B cell (primary cell): ENCODE measurements at places on chromosomes 7 and 10. TPM values are rescaled to one million over a fixed set of nuclear protein-coding genes. Genes with fewer than 3 reads are reported as not detected.

The CPA4 gene
- polyA plus RNA-seq = not detected in 2 replicates

The MUC12 gene
- 0.81 TPM in 1 of 2 replicates, not detected in the other for polyA plus RNA-seq

The CALML3 gene
- not detected in 2 replicates for polyA plus RNA-seq

The AGMO gene
- not detected in 2 replicates for polyA plus RNA-seq

The HOXA11 gene
- polyA plus RNA-seq = not detected in 2 replicates

The AKR1D1 gene
- polyA plus RNA-seq = not detected in 2 replicates
